B cell (primary cell): ENCODE measurements at places on chromosomes 3 and 15. TPM values are rescaled to one million over a fixed set of nuclear protein-coding genes. Genes with fewer than 3 reads are reported as not detected.

The SPATA12 gene
- total RNA-seq: not detected in 2 replicates

DNA sequence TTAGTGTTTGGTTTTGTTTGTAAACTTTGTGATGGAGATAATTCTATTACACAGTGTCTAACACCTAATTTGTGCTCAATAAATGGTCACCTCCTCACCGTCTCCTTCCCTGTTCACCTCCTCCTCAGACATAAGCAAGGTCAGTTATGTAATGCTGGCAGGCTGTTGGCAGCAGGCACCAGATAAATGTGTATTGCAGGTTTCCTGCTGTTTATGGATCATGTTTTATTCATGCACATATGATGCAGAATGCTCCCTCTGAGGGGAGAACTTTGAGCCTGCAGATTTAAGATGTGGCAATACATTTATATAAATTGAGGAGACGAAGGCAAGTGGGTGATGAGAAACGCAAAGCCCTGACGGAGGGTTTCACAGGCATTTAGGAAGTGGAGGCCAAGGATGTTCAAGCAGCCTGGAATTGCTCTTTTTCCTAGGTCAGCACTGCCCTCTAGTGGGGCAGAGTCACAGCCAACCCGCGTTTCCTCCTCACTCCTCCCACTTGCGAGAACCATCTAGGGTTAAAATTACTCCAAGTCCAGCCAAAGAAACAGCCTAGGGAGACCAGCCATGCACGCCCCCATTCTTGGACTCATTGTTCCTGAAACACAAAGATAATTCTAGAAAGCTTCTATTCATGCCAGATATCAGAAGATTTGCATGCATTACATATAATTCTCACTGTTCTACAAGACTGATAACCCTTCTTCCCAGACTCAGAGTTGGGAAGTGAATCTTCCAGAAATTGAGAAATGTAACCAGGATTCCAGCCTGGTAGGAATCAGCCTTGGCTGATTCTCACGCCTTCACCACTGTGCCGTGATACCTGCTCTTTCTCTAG, 228.7 kb downstream of the SLCO3A1 start:
- DNase-seq: no peak

DNA sequence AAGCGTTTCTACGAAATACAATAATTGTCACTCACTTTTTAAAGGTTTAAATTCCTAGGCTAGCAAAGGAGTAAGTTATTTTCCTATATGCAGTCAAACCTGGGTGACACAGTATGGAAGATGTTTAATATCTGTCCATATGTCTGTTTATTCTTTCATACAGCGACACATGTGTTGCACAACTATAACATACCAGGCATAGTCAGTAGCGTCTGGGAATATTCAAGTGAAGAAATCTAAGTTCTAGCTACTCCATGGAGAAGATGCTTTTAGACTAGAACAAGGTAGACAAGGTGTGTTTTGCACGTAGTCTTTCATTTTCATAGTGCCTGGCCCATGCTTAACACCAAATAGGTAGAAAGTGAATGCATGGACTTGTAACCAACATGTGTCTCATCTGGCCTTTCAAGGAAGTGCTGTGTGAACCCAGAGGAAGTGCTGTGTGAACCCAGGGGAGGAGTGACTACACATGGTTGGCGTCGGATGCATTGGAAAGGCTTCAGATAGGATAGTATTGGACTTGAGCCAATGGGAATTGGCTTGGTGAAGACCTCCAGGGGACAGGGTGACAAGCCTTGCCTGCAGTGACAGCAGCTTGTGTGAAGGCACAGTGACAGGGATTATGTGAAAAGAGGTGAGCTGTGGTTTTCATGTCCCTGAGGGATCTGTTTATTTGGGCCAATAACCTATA, 267.0 kb downstream of the PTPRG start:
- no peak for DNase-seq

The CLDN18 gene
- not detected in 2 replicates for total RNA-seq

DNA sequence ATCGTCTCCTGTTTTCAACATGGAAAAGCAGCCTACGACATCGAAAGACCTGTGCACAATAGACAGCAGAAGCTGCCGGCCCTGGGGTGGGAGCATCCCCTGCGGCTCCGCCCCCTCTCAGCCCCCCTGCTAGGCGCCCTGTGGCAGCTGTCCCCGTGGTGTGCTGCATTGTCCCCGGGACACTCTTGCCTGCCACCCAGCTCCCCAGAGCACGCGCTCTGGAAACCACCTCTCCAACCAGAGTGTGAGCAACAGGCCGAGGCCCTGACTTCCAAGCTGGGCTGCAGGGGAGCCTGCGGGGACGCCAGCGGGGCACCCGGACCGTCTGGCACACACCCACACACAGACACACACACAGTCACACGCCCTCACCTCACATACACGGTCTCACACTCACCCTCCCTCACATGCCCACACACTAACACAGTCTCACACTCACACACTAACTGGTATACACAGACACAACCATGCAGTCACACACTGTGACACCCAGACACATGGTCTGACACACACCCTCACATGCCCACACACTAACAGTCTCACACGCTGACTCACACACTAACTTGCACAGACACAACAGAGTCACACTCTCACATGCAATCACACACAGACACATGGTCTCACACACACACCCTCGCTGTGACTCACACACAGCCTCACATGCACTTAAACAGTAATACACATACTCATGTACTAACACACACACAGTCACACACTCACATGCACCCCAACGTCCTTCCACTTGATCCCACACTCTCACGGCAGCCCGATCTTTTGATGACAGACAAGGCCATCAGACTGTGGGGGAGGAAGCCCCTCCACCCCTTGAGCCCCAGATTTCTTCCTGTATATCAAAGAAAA, 94.7 kb downstream of the OCA2 start:
- DNase-seq: no peak

- DNase-seq: no peak
Measured at GRCh38 chr15:88218557-88219221, 37.9 kb downstream of the NTRK3 start.

DNA sequence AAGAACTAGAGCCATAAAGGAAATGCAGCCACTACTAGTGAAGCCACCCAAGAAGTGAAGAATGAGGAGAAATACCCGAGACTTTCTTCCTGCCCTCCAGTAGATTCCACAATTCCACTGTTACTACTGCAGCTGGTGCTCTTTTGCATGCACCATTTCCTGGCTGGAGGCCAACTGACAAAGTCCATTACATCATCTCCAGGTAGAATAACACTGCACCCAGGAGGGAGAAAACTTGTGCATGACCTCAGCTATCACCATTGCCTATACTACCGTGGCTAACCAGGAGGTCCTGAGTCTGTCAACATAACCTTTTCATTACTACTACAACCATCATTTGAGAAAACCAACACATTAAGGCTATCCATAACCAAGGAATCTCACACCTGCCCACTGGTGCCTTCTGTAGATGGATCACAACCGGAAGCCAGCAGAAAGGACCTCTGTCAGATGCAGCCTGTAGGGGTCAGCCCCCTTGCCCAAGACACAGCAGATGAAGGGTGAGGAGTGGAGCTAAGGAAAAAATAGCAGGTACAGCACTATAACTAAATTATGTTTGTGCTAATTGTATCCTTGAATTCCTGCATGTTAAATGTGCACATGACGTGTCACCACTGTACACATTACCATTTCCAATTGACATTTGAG, 200.8 kb upstream of the C2CD4B start:
- DNase-seq: no peak

GRCh38 chr3:127492426-127492825, 98.1 kb downstream of the TPRA1 start:
- no peak for DNase-seq

DNA sequence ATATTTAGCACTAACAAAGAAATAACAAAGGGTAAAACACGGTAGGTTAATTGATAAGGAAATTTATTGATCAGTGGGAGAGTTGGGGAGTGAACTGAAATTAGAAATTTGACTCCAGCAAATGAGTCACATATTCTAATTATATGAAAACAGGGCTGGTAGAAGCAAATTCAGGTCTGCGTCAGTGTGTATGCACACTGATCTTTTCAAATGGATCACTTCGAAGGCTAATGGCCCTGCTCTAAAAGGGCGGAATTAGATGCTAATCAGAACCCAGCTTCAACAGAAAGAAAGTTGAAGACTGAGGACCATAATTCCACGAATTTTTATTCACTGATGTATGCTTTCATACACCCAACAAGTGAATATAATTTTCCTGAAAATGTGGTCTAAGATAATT, 762.4 kb upstream of the DPPA4 start:
- no peak for DNase-seq

The ILDR1 gene
- 1.6 and 1.9 TPM in 2 replicates for total RNA-seq

DNA sequence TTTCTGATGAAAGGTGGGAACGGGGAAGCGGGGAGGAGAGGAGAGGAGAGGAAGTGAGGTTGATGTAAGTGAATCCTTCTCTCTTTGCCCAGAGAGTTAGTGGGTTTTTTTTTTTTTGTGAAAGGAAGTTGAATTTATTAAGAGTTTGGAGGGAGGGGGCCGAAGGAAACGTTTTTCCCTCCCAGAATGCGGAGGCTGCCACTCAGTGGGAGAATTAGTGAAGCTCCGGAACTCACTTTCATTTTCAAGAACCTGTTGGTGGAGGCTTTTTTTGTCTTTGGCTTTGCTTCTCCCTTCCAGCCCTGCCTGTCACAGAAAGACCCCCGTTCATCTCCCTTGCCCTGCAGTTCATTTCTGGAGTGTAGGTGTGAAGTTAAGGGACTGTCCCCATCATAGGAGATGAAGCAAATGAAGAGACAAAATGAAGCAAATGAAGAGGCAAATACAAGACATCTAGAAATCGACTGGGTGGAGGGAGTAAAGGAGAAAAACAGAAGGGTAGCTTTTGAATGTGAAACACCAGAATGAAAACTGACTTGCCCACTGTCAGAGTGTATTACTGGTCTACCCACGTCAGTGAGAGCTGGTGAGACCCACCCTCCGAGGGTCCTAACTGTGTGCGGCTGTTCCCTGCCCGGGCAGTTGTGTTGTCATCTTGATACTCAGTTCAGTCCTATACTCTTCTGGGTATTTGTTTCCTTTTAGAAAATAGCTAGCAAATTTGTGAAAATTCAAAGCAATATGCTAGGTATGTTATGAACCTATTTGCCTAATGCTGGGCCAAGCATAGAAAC, 91.5 kb downstream of the ITPR1 start:
- DNase-seq: peak; percentile 23

The GOLGA8Q gene
- 2.3 and 2.5 TPM in 2 replicates for total RNA-seq

GRCh38 chr3:184561913-184562877, 610 bp downstream of the EPHB3 start:
- no peak for DNase-seq

GRCh38 chr3:45574067-45574494, 20.5 kb upstream of the LIMD1 start:
- DNase-seq: no peak

The SYNM gene
- 0.27 and 0.36 TPM in 2 replicates for total RNA-seq

DNA sequence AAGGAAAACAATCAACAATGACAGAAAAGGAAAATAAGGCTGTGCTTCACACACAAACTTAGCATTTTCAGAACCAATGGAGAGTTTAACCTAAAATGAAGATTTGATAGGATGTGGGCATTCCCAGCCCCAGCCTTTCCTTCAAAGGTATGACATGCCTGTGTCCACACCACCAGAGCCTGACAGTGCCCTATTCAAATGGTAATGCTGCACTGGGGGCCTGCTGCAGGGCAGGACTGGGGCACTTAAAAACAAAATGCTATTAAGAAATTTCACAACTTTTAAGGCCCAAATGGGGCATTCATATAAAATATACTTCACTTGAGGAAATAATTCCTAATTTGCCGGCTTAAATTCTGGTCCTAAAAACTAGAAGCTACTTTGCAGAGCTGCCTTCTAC, 30.9 kb upstream of the TKT start:
- no peak for DNase-seq

- DNase-seq: no peak
Measured at GRCh38 chr15:96072821-96073220, 257.7 kb upstream of the NR2F2 start.

DNA sequence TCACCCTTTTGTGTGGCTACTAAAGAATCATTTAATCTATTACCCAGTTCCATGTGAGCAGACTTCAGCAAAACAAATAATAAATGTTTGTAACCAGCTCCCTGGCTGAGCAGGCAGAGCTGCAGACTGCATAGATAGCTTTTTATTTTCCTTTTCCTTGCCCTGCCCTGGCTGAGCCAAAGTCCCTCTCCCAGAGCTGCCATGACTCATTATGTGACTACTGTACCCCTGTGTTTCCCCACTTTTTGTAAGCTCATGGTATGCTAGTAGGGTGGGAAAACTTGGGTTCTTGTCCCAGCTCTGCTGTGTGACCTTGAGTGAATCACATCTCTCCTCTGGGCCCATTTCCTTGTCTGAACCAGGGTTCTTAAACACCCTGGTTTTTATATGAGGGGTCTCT, 127.5 kb downstream of the CLSTN2 start:
- DNase-seq: no peak

GRCh38 chr3:183896610-183897009, 11.9 kb upstream of the PARL start:
- DNase-seq: no peak

The XCR1 gene
- not detected in 2 replicates for total RNA-seq

- DNase-seq: no peak
Measured at GRCh38 chr3:40054568-40055222, 245.3 kb downstream of the MYRIP start.

- no peak for DNase-seq
Measured at GRCh38 chr3:143147707-143148106, 28.1 kb downstream of the CHST2 start.

The GOLGA8O gene
- 0.71 and 1.2 TPM in 2 replicates for total RNA-seq

GRCh38 chr3:73493543-73494308, 131.0 kb downstream of the PDZRN3 start:
- DNase-seq: no peak

The LRRC3B gene
- not detected in 2 replicates for total RNA-seq

GRCh38 chr15:98155356-98155755, 194.9 kb downstream of the ARRDC4 start:
- DNase-seq: no peak
